ENCODE measurements at places on chromosomes 7 and 10. TPM values are rescaled to one million over a fixed set of nuclear protein-coding genes. Genes with fewer than 3 reads are reported as not detected.

GRCh38 chr7:157690058-157690832, 353.4 kb downstream of the DNAJB6 start:
- DNase-seq = peak; percentile 60

DNA sequence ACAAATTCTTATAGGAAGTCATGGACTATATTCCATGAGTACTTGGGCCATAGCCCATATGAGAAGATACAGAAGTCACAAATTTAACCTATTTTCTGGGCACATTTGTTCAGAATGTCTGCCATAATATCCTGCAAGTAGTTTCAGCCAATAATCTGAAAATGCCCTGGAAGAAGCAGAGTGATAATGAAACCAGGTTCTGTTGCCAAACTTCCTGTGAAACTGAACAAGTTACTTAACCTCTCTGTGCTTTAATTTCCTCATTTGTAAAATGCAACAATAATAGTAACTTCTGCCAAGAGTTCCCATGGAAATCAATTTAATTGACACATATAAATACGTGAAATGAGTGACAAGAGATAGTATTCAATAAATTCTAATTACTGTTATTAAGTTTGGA, 88.8 kb downstream of the SEMA3C start:
- DNase-seq = no peak

- no peak for DNase-seq
Measured at GRCh38 chr10:97134110-97134509, 51.6 kb downstream of the SLIT1 start.

- DNase-seq = peak; percentile 49
Measured at GRCh38 chr7:150974468-150975391, 3.4 kb downstream of the KCNH2 start.

- no peak for DNase-seq
Measured at GRCh38 chr7:77879272-77879671, 80.7 kb downstream of the PHTF2 start.

- no peak for DNase-seq
Measured at GRCh38 chr7:100547872-100548271, 8.9 kb downstream of the AGFG2 start.

DNA sequence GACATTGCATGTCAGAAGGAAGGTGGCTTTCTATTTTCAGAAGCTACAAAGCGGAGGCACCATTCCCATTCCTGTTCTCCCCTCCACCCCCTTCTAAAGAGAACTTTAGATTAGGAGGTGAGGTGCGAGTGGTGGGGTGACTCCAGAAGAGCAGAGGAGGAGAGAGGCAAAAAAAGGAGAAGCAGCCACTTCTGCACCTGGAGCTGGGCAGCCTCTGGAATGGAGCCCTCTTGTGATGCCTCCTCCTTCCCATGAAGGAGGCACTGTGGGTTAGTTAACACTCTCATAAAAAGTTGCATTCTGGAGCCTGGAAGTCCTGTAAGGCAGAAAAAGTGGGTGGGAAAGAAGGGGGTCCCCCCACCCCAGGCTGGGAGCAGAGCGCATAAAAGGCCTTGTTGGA, 4.8 kb downstream of the PTF1A start:
- DNase-seq = no peak

- DNase-seq = peak; percentile 52
Measured at GRCh38 chr7:36214608-36215456, 61.8 kb downstream of the EEPD1 start.

- peak; percentile 77 for DNase-seq
Measured at GRCh38 chr10:7475046-7475911, 64.4 kb upstream of the SFMBT2 start.

GRCh38 chr7:19249281-19249680, 104.1 kb upstream of the FERD3L start:
- no peak for DNase-seq

The ARHGAP19 gene
- total RNA-seq = 33.2 TPM

GRCh38 chr7:43750016-43750887, 8.2 kb upstream of the BLVRA start:
- DNase-seq = peak; percentile 53

DNA sequence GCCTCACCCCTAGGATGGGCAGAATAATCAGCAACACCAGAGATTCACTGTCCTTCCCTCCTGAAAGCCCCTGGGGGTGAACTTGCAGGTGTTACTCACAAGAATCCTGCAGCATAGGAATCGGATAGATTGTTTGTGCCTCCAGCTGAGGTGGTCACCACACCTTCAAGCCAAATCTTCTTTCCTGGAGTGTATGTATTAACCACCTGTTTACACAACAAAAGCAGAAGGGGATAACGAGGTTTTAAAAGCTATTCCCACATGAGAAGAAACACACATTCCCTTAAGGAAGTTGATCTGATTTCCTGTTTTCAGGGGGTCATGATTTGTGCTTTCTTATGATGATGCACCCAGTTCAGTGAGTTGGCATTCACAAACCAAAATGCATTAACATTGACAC, 173.8 kb upstream of the HPS1 start:
- DNase-seq = no peak

The SEC23IP gene
- total RNA-seq = 91.9 TPM

- DNase-seq = no peak
Measured at GRCh38 chr7:4154882-4155535, 527.1 kb upstream of the FOXK1 start.

DNA sequence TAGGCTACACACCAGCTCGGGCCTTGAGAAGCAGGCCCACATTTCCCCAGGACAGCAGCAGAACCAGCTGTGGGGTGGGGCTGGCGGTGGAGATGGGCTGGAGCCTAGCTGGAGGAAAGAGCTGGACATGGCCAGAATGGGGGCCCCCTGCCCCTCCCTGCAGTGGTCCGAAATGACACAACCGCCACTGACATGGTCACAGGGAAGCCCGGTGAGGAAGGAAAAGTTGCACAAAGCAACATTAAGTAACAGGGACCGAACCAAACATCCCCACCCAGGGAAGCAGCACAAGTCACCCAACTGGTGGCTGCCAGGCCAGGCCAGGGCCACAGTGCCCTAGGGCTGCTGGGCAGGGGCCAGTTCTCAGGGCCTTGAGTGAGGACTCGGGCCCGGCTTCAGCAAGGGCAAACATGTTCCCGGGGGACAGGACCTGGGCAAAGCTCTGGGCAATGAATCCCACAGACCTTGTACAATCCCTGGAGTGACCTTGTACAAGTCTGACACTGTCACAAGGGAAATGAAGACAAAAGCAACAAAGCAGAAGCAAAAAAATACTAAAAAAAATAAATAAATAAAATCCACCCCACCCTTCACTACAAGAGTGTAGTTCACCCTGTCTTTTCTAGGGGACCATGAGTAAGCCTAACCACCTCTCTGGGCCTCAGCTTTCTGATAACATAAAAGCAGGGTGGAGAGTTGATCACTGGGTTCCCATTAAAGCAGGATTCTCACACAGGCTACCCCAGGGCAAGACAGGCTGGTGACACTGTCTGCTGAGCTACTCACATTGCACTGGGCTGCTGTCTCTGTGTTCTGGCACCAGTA, 33.0 kb downstream of the PSAP start:
- no peak for DNase-seq

- DNase-seq = no peak
Measured at GRCh38 chr7:10632712-10633111, 341.0 kb upstream of the PHF14 start.

The SMKR1 gene
- 0.35 TPM for total RNA-seq

GRCh38 chr7:136009488-136010079, 32.4 kb upstream of the MTPN start:
- no peak for DNase-seq

The NPY4R2 gene
- total RNA-seq = 0.13 TPM

DNA sequence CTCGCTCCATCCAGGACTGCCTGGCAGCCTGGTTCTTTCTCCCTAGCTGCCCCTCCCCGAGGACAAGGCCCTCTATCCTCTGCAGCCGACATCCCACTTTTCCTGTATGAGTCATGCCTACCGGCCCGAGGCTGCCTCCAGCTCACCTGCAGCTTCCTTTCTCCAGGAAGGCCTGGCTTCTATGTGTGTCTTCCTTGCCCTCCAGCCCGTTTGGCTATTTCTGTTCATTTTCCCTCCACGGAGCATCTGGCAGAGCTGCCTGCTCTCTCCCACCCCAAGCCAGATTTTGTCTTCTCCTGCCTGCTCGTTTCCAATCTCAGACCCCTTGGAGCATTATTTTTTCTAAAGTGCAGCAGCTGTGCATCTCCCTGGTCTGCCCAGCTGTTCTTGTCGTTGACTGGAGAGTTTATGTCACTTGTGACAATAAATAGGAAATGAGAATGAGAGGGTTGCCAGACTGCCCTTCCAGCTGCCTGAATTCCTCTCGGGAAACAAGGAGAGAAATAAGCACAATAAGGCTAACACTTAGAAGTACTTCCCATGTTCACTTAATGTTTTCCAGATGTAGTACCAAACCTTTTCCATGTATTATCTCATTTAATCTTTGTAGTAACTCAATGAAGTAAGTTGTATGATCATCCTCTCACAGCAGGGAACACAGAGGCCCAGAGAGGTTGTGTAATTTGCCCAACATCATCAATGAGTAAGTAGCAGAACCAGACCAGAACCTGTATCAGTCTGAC, 19.7 kb downstream of the UBTD1 start:
- peak; percentile 74 for DNase-seq

The NME8 gene
- not detected for total RNA-seq

GRCh38 chr10:117790179-117790578, 247.6 kb downstream of the EMX2 start:
- DNase-seq = no peak

Data from H9 (cell line).